ENCODE measurements at places on chromosomes 16 and 17.

DNA sequence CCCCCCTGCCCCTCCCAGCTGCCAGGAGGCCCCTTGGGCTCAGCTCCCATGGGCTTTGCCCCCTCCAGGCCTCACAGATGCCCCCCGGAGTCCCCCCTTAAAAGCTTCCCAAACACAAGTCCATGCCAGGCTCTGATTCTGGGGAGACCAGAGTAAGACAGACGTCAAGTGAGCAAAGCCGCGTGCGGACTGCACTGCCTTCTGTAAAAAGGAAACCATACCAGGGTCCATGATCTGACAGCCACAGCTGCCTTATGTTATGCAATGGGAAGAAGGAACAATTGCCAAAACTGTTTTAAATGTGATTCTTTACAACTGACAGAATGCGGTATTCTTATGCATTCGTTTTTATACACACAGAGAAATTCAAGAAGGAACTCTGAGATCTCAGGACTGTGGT lies 17.9 kb upstream of the HEXD start:
- DNase-seq: no peak

GRCh38 chr17:8463099-8463498 lies 27.4 kb downstream of the NDEL1 start:
- DNase-seq: no peak

- no peak for DNase-seq
Observed at GRCh38 chr17:75087558-75088453, at the start of gene SLC16A5. Gene SLC16A5, plus strand, starts transcription at chr17:75087954. Its CDS starts 5,683 bp downstream, at chr17:75093637.

DNA sequence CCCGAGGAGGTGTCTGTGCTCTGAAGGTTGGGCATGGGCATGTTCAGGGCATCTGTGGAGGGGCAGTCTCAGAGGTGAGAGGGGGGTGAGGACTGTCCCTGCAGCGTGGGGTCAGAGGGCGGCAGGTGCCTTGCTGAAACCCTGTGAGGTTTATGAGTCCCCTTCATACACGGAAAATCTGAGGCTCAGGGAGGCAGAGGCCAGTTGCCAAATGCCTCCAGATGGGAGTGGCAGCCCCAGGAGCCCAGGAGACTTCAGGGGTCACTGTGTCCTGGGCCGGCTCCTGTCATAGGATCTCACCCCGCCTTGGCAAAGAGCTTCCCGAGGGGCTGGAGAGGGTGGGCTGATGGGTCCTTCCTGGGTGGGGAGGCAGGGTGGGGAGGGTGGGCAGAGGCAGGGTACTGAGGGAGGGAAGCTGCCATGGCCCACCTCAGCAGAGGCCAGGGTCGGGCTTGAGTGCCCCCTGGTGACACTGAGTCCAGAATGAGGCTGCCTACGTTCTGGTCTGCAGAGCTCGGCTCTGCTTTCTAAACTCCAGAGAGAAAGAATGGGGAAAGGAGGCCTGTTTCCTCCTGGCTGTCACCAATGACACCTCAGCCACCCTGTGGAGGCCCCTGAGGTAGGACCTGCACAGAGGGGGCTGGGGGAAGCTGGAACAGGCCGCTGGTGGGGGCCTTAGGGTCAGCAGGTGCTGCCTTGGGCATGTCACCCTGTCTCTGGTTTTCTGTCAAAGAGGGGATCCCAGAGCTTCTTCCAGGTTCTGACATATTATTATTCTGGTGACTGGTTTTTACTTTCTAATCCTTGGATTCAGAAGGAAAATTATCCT lies 1.1 kb downstream of the LGALS9 start:
- DNase-seq: no peak

- DNase-seq: no peak
Observed at GRCh38 chr16:23640615-23640930, 537 bp downstream of the PALB2 start.

DNA sequence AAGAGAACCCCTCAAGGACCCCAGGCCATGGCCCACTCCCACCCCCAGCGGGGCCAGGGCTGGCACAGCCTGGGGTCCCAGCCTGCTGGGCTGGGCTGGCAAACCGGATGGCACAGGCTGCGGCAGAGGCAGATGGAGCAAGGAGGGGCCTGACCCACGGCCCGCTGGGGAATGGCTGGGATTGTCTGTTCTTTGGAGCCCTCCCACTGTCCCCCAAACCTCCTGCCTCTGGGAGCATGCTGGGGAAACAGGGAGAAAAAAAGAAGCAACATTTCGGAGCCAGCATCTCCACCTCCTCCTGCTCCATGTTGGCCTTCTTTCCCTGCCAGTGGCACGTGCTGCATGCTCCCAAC lies 37.1 kb upstream of the LHX1 start:
- no peak for DNase-seq
